ENCODE measurements at places on chromosomes 3 and 15.

DNA sequence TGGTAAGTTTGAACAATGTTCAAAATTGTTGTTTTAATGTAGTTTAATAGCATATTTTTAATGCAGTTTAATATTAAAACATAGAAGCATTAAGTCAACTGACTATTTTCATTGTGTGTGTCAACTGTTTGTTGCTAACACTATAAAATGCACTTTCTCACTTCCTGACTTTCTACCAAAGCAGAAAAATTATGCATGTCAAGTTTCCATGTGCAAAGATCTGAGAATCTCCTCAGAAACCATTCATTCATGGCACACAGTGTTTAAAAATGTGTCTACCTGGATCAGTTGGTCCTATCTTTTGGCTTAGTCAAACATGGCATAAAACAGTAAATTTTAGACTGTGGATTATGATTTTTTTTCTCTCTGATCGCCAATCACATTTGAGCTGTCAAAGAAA is 156.0 kb downstream of the PLD1 start:
- DNase-seq = no peak

- DNase-seq = no peak
These were observed 15.4 kb upstream of the STARD5 start for GRCh38 chr15:81339321-81339720.

GRCh38 chr3:15220661-15221060 is 14.6 kb downstream of the CAPN7 start:
- DNase-seq = no peak

DNA sequence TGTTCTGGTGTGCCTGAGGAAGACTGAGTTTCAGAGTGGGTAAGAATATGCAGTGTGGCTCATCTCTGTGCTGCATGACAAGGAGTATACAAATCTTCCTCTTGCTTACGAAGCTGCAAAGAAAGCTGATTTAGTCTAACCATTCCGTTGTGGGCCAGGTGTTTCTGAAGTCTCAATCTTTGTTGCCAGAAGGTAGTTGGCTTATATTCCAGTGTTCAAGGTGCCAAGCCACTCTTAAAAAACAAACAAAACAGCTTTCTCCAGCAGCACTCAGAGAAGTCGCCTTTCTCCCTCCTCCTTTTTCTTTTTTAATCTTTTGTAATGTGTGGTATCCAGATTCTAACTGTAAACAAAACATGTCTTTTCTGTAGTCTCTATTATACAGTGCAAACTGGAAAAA is 872.4 kb downstream of the NAALADL2 start:
- no peak for DNase-seq

Measured in nephron progenitor cell (in vitro differentiated cells).